ENCODE measurements at places on chromosomes 6 and 20.

DNA sequence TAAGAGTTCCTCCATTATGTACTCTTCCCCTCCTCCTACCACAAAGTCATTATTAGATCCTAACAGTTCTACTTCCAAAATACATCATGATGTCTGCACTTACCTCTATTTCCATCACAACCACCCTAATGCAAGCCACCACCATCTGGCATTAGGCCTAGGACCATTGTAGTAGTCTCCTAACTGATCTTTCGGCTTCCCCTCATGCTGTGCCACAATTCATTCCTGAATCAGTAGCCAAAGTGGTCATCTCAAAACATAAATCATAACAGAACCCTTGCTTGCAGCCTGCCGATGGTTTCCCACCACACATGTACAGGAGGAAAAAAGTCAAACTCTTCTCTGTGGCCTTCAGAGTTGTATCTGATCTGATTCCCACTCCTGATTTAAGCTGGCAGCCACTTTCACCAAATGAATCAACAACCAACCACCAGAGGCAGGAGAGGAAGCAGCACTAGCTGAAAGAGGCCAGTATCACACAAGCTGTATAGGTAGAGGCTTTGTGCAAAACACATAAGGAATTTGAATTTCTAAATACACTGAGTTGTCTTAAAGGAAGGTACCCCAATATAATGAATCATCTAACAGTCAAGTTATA, 26.1 kb downstream of the FAM184A start:
- DNase-seq: no peak

GRCh38 chr6:111800259-111800765, 72.9 kb downstream of the FYN start:
- DNase-seq: no peak

DNA sequence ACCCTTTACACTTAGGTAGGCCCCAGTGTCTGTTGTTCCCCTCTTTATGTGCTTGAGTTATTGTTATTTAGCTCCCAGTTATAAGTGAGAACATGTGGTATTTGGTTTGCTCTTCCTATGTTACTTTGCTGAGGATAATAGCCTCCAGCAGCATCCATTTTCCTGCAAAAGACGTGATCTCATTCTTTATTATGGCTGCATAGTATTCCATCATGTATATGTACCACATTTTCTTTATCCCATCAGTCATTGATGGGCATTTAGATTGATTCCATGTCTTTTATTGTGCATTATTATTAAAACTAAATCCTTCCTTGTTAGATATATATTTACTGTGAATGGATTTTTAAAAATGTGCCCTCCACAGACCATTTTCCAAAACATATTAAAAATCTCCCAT, 1137.3 kb upstream of the ADGRB3 start:
- no peak for DNase-seq

DNA sequence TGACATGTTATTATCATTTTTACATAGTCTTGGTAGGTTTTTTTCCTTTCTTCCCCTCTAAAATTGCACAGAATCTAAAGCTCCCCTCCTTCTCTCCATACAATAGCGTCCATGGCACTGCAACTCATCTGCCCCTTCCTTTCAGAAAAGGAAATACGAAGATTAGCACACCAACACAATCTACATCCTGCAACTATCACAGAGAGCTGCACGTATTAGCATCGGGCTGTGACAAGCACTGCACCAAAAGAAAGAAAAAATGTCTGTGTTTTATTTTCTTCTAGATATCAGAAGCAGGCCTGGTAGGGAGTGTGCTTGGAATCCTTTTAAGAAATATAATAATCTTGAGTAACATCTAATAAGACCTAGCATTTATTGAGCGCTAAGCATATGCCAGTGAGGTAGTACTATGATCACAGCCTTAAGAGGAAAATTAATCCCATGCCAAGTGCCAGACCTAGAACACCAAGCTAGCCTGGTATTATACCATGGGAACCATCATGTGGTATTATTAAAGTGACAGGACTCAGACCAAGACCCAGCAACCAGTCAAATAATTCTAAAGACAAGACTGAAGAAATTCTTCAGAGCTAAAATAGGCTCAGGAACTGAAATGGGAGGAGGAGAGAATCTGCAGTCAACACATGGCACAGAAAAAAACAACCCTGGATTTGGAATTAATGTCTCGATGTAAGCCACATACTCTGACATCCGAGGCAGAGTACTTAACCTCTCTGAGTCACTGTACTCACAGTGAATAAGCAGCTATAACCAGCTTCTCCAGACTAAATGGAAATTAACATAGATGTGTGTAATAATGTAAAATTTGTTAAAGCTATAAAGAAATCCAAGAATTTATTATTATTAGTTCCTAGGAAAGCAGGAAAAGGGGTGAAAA, 124.3 kb downstream of the IPCEF1 start:
- no peak for DNase-seq

- DNase-seq: no peak
Measured at GRCh38 chr6:111772381-111772780, 100.9 kb downstream of the FYN start.

DNA sequence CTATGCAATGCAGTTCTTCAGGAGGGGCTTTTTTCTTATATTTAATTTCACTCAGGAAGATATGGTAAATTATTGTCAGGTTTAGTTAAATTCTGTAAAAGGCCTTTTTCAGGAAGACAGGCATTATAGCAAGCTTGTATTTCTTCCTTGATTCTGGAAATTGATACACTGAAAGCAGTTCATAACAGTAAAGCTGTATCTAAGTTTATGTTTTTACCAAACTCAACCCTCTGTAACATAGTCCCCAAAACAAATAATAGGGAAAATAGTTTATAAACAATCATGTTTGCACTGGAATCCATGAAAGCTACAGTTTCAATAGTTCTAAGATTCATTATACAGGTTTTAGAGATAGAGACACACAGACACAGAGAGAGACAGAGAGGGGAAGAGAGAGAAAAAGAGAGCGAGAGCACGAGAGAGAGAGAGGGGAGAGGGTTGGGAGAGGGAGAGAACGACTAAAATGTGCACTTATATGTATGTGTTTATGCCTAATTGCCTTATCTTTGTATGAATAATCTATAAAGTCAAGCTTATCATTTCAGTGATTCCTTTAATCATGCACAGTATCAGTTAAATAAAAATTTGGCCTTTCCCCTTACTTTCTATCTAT, 454.4 kb downstream of the RFPL4B start:
- no peak for DNase-seq

GRCh38 chr6:30873137-30873640, 11.1 kb upstream of the DDR1 start:
- no peak for DNase-seq

DNA sequence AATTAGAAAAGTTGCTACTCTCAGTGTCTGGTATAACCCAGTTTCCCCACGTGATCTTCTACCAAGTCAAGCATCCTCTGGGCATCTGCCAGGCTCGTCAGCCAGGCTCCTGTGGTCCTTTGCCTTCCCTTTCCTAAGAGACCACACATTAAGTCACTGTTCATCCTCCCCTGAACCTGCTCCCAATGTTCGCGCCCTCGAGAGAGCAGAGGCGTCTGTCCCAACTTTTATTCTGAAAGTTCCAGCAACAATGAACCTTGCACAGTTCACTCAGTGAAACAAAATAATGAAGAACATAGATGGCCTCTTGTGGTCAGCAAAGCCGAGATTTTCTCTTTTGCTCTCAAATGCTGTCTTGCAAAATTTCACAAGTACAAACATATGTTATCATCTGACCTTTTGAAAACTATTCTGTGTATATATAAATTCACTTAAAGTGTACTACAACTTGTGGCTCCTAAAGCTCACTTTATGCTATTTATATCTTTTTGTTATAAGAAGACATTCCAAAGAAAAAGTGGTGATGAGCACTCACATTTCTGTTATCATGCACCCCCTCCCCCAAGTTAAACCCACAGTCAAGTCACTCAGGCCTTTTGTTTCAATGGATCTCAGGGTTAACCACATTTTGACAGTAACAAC, 39.2 kb upstream of the NHSL1 start:
- no peak for DNase-seq

DNA sequence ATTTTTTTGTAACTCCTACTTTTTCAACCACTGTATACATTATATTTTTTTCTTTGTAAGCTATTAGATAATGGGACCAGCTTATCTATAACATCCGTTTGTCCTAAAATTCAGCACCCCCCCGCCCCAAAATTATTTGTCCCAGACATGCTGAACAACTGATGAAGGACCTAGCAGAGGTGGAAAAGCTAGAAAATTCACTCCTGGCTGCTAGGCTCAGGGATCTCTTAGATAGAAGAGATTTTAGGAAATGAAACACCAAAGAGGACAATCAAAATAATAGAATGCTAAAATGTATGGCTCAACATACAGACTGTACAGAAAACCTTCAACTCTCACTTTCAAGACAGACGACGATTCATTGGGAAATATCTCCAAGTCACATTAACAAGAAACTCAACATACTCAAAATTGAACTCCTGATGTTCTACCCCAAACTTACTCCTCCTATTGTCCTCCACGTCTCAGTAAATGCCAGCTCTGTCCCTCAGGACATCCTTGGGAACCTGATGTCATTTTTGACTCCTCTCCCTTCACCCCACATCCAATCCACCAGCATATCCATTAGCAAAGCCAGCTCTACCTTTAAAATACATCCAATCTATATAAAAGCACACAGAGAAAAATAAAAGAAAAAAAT, 4.7 kb downstream of the SOD2 start:
- DNase-seq: no peak

GRCh38 chr6:45377043-45377553, 636 bp downstream of the SUPT3H start:
- DNase-seq: peak; percentile 12

- DNase-seq: no peak
Measured at GRCh38 chr6:37569743-37570481, 70.2 kb upstream of the CCDC167 start.

DNA sequence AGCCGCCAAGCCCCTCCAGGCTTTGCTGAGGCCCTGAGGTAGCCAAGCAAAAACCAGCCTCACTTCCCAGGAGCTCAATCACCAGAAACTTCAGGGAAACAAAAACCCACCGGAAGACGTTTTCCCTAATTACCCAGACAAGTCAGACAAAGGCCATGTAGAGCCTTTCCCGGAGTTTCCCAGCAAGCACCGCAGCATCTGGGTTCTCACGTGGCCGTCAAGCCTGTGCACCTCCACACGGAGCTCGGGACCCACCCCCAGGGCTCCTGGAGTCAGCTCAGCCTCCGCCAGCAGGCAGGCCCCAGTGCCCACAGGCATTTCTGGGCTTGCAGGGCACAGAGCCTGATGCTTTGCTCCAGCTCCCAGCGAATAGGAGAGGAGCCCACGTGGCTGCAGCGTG, 10.1 kb upstream of the MRGBP start:
- DNase-seq: no peak

GRCh38 chr6:14593286-14593685, 475.7 kb downstream of the CD83 start:
- peak; percentile 53 for DNase-seq

- peak; percentile 64 for DNase-seq
Measured at GRCh38 chr6:35487658-35488516, 9.0 kb downstream of the TEAD3 start.

DNA sequence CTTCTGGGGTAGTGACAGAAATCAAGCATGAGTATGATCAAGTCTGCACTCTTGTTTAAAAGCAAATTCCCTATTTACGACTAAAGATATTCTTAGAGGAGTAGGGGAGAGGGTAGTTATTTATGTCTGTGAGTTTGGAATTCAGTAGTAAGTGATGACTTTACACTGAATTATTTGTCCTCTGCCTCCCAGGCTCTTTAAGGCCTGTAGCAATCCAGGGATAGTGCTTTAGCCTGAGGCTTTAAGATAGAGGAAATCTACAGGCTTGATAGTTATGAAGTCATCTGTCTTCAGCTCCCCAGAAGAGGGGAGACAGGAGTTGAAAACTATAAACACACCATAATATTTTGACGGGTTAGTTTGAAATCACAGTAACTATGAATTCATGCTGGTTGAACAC, 664.5 kb downstream of the EPM2A start:
- DNase-seq: no peak

DNA sequence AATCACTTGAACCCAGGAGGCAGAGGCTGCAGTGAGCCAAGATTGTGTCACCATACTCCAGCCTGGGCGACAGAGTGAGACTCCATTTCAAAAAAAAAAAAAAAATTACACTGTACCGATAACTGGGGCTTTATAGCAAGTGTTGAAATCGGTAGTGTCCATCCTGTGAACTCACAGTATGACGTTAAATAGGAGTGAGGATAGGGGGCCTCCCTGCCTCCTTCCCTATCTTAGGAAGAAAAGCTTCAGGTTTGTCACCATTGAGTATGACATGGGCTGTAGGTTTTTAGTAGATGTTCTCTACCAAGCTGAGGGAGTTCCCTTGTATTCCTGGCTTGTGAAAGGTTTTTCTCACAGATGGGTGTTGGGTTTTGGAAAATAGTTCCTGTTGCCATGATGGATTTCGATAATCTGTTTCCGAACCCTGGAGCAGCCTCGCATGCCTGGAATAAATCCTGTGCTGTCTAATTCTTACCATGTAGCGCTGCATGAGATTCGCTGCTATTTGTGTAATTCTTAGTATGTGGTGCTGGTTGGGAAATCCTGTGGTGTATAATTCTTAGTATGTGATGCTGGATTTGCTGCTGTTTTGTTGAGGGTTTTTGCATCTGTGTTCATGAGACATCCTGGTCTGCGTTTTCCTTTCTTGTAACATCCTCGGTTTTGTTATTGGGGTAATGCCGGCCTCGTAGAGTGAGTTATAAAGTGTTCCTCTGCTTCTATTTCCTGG, 23.6 kb downstream of the NTSR1 start:
- no peak for DNase-seq

GRCh38 chr6:26107935-26108334, 20.7 kb downstream of the HFE start:
- DNase-seq: no peak

DNA sequence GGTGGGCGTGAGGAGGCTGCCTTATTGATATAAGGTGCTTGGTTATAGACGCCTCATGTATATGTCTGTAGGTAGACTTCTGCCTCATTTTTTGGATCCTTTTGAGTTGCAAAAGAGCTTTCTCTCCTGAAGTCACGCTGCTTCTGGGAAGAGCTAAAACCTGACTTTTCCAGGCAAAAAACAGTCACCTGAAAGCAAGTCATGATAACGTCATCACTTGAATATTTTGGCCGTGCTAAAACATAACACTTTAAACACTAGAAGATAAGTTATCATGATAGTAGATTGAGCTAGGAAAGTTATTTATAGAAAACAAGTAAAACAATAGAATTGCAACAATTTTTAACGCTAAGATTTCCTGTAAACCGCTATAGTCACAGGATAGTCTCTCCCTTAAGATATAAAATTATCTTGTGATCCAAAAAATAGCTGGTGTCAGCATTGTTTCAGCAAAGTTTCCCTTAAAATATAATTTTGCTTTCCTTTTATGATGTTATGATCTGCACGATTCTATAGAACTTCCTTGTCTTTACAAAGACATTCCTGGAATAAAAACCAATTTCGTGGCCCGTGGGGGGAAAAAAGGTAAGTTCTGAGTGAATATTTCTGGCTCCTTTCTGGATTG, 69.0 kb upstream of the AKAP12 start:
- no peak for DNase-seq

Data from inflammatory macrophage (primary cell).